ENCODE measurements at places on chromosomes 13 and 19. TPM values are rescaled to one million over a fixed set of nuclear protein-coding genes. Genes with fewer than 3 reads are reported as not detected.

GRCh38 chr13:56166864-56167263, 973.9 kb upstream of the PRR20A start:
- DNase-seq: no peak

DNA sequence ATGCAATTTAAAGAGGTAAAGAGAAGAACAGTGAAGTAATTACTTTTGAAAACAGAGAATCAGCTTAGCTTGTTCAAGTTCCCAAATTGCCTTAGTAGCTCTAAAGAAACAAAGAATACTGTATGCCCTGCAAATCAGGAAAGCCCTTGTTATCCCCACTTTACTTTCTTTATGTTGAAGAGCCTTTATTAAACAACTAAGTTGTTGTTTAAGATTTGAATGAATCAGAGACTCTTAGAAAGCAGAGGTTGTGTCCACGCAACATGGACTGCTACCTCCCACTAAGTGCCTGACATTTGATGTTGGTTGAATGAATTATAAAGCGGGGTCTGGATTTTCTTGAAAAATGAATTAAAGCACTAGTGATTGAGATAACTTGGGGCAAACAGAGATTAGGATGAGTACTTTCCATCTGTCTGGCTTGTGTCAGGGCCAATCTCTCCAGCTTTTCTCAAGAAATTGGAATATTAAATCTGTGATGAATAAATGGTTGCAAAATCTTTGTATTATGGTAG, 214.7 kb downstream of the POSTN start:
- no peak for DNase-seq

- no peak for DNase-seq
Observed at GRCh38 chr13:39599012-39599411, 4.0 kb downstream of the LHFPL6 start.

DNA sequence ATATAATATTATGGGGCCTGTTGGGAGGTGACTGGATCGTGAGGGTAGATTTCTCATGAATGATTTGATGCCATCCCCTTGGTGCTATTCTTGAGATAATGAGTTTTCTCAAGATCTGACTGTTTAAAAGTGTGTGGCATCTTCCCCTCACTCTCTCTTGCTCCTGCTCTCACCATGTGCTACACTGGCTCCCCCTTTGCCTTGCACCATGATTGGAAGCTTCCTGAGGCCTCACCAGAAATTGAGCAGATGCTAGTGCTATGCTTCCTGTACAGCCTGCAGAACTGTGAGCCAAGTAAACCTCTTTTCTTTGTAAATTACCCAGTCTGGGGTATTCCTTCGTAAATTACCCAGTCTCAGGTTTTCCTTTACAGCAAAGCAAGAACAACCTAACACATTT, 1.8 kb upstream of the ZNF599 start:
- no peak for DNase-seq

- no peak for DNase-seq
Observed at GRCh38 chr19:29293736-29294342, 80.9 kb upstream of the UQCRFS1 start.

DNA sequence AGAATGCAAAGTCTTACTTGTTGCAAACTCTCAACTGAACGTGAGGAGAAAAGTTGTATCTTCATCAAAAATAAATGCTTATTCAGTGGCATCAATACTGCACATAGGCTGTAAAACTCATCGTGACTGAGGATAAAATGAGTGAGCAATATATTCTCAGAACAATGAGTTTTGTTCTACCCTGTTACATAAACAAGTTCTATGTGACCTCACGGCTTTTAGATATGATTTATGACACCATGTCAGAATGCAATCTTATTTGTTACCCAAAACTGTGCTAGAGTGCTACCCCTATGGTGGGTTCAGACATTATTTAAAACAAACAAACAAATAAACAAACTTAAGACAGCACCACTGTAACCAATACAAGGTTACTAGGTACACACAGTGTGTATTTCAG, 55.4 kb downstream of the FOXO1 start:
- no peak for DNase-seq

GRCh38 chr19:40803857-40804782, 5.1 kb downstream of the EGLN2 start:
- DNase-seq: peak; percentile 80

Gene ZNF556
- 0.03 TPM for total RNA-seq
